Immature natural killer cell (primary cell): ENCODE measurements at places on chromosomes 2 and 18. TPM values are rescaled to one million over a fixed set of nuclear protein-coding genes. Genes with fewer than 3 reads are reported as not detected.
A peak's percentile ranks its signal among the peaks of the same experiment; 100 is the strongest.

CBLN2 gene
- polyA plus RNA-seq = not detected

UGT1A4 gene
- polyA plus RNA-seq = not detected

ANTXR1 gene
- polyA plus RNA-seq = not detected

NAT8 gene
- polyA plus RNA-seq = not detected

FOXD4L1 gene
- polyA plus RNA-seq = not detected

DNA sequence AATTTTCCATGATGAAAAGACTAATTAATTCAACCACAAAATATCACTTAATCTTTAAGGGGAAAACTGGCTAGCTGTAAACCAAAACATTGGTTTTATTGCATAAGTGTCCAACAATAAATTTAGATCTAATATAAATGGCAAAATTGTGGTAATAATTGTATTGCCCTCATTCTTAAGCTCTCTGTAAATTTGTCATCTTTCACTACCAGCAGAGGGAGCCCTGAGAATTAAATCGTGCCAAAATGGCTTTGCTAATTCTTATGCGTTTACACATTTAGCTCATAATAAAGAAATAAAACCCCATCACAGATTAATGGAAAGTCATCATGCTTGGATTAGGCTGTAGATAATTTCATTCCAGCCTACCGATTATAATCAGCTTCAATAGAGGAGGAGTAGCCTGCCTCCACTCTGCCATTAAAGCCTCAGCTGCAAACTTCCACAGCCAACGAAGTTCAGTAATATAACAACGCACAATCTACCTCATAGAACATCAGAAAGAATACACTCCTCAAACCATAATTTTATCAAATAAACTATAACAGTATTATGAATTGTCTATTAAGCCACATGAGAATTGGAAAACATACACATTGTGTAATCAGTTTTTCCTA lies 70.0 kb upstream of the ATP5MC3 start:
- no peak overlapping the region for H3K4me3 ChIP-seq

GRCh38 chr2:215299337-215299859 lies 12.5 kb upstream of the ATIC start:
- H3K4me1 ChIP-seq = no peaks in the 10 kb centered on the region
- H3K27me3 ChIP-seq = peaks cover 6% of the 10 kb centered on the region
- H3K27ac ChIP-seq = no peak overlapping the region
- no peak overlapping the region for H3K4me3 ChIP-seq
- DNase-seq = no peak

DNA sequence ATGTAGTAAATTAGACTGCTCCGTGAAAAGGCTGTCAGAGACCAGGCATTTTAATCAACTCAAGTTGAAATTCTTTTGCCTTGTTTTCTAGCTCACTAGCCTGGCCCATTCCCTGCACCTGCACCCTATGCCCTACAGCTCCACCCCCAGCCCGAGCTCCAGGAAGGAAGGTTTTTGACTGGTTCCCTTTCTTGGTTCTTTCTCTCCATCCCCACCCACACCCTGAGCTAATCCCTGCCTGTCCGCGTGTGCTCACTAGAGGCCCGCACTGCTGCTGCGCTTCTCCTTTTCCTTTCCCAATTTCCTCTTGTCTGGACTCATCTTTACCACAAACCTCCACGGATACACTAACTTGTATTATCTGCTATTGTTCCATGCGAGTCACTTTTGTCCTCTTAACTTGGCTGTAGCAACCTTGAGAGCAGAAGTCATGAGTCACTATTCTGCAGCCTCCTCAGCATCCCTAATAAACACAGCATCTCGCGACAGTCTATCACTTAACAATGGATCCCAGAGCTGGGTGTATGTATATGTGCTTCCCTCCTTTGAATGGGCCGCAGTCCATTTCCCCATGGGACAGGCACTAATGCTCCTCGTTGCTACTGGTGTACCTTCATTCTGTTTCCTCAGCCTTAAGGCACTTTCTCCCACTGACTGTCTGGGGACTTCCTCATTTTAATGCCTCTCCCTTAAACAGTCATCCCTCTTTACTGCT lies 36.5 kb downstream of the COLEC12 start:
- no peak for DNase-seq
- no peaks in the 10 kb centered on the region for H3K4me1 ChIP-seq
- no peaks in the 10 kb centered on the region for H3K36me3 ChIP-seq
- H3K27ac ChIP-seq = no peak overlapping the region

GRCh38 chr18:14089781-14090180 lies 42.5 kb downstream of the ZNF519 start:
- peaks cover 2% of the 10 kb centered on the region for H3K27me3 ChIP-seq
- H3K36me3 ChIP-seq = no peaks in the 10 kb centered on the region
- H3K27ac ChIP-seq = no peak overlapping the region
- no peak overlapping the region for H3K4me3 ChIP-seq

DNA sequence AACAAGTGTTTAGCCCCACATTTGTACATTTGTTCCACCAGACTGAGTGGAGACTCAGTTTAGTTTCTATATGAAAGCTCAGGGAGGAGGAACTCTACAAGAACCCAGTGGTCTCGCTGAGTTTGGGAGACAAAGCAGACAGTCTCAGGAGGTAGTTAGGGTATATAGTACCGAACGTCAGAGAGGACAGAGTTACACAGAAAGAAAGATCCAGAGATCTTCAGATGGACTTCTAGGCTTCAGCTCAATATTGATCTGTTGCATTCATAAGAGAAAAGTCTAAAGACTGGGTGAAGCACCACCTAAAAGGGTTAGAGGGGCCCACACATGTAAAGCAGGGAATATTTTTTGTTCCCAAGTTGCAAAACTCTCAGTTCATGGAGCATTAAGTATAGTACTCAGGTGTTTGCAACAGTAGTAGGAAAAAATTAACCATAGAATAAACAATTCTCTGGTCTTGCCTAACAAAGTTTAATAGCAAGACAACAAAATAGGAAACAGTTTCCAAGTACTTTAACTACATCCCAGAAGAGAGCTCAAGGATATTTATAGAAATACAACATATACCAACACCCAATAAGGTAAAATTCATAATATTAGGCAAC lies 4.2 kb downstream of the TFPI start:
- H3K36me3 ChIP-seq = no peaks in the 10 kb centered on the region
- DNase-seq = no peak
- H3K27ac ChIP-seq = no peak overlapping the region
- no peak overlapping the region for H3K4me3 ChIP-seq
- H3K27me3 ChIP-seq = no peaks in the 10 kb centered on the region

DNA sequence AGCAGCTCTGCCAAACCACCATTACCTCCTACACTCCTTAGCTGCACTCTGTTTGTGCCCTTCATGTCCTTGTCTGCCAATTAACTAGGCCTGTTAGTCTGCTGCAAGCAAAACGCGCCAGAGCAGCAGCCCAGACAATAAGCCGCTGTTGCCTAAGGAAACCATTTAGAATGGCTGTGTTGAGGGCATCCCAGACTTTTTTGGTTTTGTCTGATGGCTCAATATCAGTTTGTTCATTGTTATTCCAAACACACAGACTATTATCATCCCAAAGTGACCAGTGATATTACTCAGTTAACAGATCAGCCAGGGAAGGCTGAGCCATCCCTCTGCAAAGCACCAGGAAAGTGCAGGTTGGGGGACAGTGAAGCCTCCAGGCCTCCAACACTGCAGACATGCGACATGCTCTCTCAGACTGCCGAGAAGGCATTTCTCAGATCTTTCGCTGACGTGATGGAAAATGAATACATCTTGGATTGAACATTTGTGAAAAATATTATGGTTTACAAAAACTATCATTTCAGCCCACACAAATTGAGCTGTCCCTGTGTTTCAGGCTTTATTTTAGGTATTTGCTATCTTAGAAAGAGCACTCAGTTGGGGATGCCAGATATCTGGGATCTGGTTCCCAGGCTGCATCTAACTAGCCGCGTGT lies 182.0 kb upstream of the HNRNPA3 start:
- no peaks in the 10 kb centered on the region for H3K27me3 ChIP-seq
- no peak overlapping the region for H3K27ac ChIP-seq
- no peak for DNase-seq
- H3K36me3 ChIP-seq = no peaks in the 10 kb centered on the region
- H3K4me1 ChIP-seq = no peaks in the 10 kb centered on the region

GRCh38 chr2:50786345-50786744 lies 245.6 kb downstream of the NRXN1 start:
- H3K36me3 ChIP-seq = no peaks in the 10 kb centered on the region
- no peak overlapping the region for H3K4me3 ChIP-seq
- H3K27me3 ChIP-seq = no peaks in the 10 kb centered on the region
- H3K27ac ChIP-seq = no peak overlapping the region
- DNase-seq = no peak
- no peaks in the 10 kb centered on the region for H3K4me1 ChIP-seq

- H3K27ac ChIP-seq = peak overlapping the region; percentile 0
- H3K4me1 ChIP-seq = peaks cover 34% of the 10 kb centered on the region
- H3K4me3 ChIP-seq = peak overlapping the region; percentile 68
- no peaks in the 10 kb centered on the region for H3K36me3 ChIP-seq
Observed at GRCh38 chr2:109348190-109348589, 219.2 kb downstream of the SH3RF3 start.

DNA sequence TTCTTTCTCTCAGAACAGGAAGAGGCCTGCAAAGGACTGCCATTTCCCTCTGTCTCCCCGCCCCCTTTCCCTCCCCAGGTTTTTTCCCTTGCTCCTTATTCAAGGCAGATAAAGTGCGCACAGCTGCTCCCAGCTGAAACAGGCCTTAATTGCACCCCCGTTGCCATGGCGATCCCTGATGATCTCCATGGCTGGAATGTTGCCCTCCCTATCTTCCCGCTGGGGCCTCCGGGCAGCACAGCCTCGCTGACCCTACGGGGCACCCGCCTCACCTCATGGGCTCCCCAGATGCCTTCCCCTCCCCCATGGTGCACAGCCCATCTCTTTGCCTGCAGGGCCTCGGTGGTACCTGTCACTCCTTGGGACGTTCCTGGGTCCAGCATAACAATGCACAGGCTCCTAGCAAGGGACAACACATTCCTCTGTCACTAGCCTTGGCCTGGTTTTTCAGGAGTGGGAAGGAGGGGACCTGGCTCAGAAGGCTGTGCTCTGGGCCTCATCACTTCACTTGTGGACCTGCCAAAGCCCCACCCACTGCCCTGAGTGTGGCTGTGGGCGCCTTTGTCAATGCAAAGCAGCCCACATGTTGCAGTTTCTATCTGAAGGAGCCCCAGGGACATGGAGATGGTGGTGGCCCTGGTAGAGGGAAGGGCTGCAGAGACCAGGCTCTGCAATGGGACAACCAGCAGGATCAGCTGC lies 115.0 kb downstream of the CELF4 start:
- H3K4me1 ChIP-seq = no peaks in the 10 kb centered on the region
- DNase-seq = no peak
- no peaks in the 10 kb centered on the region for H3K36me3 ChIP-seq
- no peak overlapping the region for H3K27ac ChIP-seq
- peaks cover 4% of the 10 kb centered on the region for H3K27me3 ChIP-seq
- H3K4me3 ChIP-seq = no peak overlapping the region

GRCh38 chr2:31467426-31467825 lies 52.9 kb upstream of the XDH start:
- no peak for DNase-seq
- H3K36me3 ChIP-seq = no peaks in the 10 kb centered on the region
- H3K27ac ChIP-seq = no peak overlapping the region
- H3K4me3 ChIP-seq = no peak overlapping the region
- no peaks in the 10 kb centered on the region for H3K4me1 ChIP-seq

GRCh38 chr2:149399934-149400615 lies 69.7 kb downstream of the LYPD6 start:
- no peak overlapping the region for H3K4me3 ChIP-seq
- H3K36me3 ChIP-seq = no peaks in the 10 kb centered on the region
- H3K27me3 ChIP-seq = no peaks in the 10 kb centered on the region
- H3K4me1 ChIP-seq = no peaks in the 10 kb centered on the region
- no peak overlapping the region for H3K27ac ChIP-seq
- no peak for DNase-seq

- no peaks in the 10 kb centered on the region for H3K4me1 ChIP-seq
- no peak overlapping the region for H3K27ac ChIP-seq
- no peak overlapping the region for H3K4me3 ChIP-seq
- no peaks in the 10 kb centered on the region for H3K27me3 ChIP-seq
- no peaks in the 10 kb centered on the region for H3K36me3 ChIP-seq
- no peak for DNase-seq
Observed at GRCh38 chr2:179532863-179533278, 268.2 kb upstream of the SESTD1 start.

DNA sequence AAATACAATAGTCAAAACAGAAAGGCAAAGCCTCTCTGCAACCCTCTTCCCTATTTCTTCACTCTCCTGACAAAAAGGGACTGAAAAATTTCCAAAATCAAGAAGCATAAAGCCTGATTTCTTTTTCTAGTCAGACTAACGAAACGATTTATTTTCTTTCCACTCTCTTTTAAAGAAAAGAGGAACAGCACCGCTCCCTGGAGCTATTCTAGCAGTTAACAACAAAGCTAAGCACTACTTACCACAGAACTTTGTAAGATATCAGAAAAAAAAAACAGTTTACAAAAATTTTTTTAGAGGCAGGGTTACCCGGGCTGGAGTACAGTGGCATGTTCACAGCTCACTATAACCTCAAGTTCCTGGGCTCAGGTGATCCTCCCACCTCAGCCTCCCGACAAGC lies 14.4 kb upstream of the FHL2 start:
- no peaks in the 10 kb centered on the region for H3K36me3 ChIP-seq
- no peak overlapping the region for H3K4me3 ChIP-seq
- peaks cover 16% of the 10 kb centered on the region for H3K27me3 ChIP-seq
- no peaks in the 10 kb centered on the region for H3K4me1 ChIP-seq
- no peak overlapping the region for H3K27ac ChIP-seq

DNA sequence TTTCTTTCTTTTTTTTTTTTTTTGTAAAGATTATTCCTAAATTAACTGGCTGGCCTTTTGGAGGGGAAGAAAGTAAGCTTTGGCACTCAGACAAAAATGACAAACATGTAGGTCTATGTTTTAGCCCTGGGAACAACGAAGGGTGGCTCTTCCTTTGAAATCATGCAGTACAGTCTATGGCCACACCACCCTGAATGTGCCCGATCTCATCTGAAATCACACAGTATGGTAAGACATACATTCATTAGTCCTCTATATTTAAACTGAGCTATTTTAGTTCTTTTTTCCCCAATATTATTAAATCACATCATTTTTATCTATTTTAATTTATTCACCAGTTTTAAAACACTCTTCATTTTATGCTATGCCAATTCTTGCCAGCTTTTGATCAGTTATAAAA lies 48.2 kb downstream of the PLA2R1 start:
- H3K27ac ChIP-seq = no peak overlapping the region
- H3K4me3 ChIP-seq = no peak overlapping the region
- H3K36me3 ChIP-seq = no peaks in the 10 kb centered on the region
- no peak for DNase-seq
- peaks cover 11% of the 10 kb centered on the region for H3K27me3 ChIP-seq
- H3K4me1 ChIP-seq = no peaks in the 10 kb centered on the region

GRCh38 chr18:24534737-24535136 lies 74.3 kb downstream of the HRH4 start:
- H3K4me3 ChIP-seq = no peak overlapping the region
- H3K36me3 ChIP-seq = no peaks in the 10 kb centered on the region
- peaks cover 12% of the 10 kb centered on the region for H3K4me1 ChIP-seq

DNA sequence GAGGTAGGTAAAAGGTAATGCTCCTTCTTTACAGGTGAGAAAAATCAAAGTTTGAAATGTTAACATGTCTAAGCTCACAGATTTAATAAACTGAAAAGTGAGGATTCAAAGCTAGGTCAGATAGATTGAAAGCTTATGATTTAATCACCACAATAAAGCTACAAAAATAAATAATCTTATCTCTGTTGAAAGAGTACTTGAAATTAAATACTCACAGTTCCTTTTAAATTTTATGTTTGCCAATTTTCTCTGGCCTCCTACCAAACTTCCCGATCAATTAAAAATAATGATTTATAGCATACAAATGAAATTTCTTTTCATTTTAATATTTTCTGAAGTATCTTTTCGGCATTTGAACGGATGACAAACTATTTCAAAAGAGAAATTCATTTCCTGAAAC lies 77.3 kb downstream of the GAREM1 start:
- H3K27me3 ChIP-seq = no peaks in the 10 kb centered on the region
- no peaks in the 10 kb centered on the region for H3K36me3 ChIP-seq
- H3K27ac ChIP-seq = no peak overlapping the region
- no peak for DNase-seq
